Umbilical cord (tissue), 2 donors: ENCODE measurements at places on chromosomes 16 and 17. TPM values are rescaled to one million over a fixed set of nuclear protein-coding genes. Genes with fewer than 3 reads are reported as not detected.

Gene SLFN13
- total RNA-seq = 1.7 TPM

Gene KIFC3
- 40.7 TPM for total RNA-seq

Gene CCL3
- total RNA-seq = 52.0 TPM

Gene TRPV3
- 8.9 TPM for total RNA-seq

Gene ATAD5
- total RNA-seq = 5.8 TPM

Gene BTBD17
- total RNA-seq = not detected

Gene ANKFN1
- 12.5 TPM for total RNA-seq

Gene CES5A
- total RNA-seq = not detected

Gene NR1D1
- total RNA-seq = 0.48 TPM

Gene IL32
- 13.2 TPM for total RNA-seq

Gene DNAAF8
- total RNA-seq = 0.24 TPM

Gene HES7
- not detected for total RNA-seq

DNA sequence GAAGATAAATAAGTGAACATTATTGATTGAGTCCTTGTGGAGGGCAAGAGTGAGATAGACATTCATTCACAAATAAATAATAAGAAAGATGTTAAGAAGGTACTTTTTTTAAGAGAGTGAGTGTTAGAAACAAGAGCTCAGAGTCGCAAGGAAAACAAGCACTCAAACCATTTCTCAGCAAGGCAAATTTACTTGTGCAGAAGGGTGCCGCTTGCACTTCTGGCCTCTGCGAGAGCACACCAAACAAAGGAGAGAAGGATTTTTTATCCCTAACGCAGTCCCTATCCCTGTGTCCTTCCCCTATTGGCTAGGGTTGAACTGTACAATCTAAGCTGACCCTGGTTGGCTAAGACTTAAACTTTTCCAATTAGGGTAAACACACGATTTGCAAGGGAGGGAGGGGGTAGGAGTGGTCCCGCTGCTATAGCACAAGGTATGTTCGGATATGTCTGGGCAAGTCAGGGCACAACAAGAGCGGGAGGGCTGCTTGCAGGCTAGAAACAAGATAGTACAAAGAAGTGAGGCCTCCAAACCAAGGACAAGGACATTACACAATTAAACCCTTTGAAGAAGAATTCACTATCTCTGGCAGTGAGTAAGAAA lies 156.2 kb downstream of the PPM1E start:
- no peak for DNase-seq

DNA sequence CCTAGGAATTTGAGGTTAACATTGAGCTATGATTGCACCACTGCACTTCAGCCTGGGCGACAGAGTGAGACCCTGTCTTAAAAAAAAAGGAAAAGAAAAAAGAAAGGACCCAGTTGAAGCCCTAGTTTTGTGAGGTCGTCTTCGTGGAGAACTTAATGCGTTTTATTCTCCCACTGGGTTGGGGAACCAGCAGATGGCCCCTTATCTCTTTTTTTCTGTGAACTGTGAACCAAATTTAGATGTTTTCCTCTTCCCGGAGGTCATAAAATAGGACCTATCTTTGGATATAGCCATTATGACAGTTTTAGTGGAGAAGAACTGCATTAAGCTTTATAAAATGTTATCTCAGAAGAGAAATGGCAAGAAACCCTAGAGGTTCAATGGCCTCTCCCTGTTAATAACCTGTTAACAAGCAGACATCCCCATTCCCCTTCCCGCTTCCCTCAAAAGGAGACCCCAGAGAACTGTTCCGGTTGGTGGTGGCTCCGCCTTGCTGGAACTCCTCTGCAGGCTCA lies 23.5 kb downstream of the KIAA0513 start:
- peak; percentile 81 for DNase-seq

DNA sequence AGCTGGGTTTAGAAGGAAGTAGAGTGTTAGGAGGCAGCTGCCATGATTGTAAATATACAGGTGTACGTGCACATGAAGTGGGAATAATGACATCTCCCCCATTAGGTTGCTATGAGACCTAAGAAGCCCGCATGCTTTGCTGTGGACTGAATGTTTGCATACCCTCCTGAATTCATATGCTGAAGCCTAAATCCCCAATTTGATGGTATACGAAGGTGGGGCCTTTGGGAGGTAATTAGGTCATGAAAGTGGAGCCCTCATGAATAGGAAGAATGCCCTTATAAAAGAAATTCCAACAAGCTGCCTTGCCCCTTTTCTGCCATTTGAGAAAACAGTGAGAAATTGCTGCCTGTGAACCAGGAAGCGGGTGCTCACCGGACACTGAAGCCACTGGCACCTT lies 44.0 kb downstream of the CCDC182 start:
- DNase-seq = no peak

GRCh38 chr17:3213587-3213986 lies 6.1 kb downstream of the OR1A1 start:
- DNase-seq = no peak

- peak; percentile 86 for DNase-seq
These were observed 113.3 kb downstream of the FTO start for GRCh38 chr16:53817117-53817755.

- peak; percentile 58 for DNase-seq
These were observed 2.3 kb upstream of the PHF12 start for GRCh38 chr17:28953444-28954118.

DNA sequence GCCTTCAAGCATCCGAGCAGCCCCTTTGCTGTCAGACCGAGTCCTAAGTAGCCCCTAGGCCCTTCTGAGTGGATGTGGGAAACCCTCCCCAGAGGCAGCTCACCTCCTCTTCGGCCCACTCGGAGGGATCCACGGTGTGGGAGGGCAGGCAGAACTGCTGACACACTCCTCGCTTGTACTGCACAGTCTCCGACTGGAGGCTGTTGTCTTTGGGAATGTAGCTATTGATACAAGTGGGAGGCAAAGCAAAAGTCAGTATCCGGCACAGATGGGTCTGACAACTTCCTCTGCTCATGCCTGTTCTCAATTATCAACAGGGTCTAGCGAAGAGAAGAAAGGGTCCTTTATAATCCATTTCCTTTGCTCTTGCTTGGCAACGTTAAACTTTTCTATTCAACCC lies 25.9 kb upstream of the FOXJ1 start:
- DNase-seq = no peak

DNA sequence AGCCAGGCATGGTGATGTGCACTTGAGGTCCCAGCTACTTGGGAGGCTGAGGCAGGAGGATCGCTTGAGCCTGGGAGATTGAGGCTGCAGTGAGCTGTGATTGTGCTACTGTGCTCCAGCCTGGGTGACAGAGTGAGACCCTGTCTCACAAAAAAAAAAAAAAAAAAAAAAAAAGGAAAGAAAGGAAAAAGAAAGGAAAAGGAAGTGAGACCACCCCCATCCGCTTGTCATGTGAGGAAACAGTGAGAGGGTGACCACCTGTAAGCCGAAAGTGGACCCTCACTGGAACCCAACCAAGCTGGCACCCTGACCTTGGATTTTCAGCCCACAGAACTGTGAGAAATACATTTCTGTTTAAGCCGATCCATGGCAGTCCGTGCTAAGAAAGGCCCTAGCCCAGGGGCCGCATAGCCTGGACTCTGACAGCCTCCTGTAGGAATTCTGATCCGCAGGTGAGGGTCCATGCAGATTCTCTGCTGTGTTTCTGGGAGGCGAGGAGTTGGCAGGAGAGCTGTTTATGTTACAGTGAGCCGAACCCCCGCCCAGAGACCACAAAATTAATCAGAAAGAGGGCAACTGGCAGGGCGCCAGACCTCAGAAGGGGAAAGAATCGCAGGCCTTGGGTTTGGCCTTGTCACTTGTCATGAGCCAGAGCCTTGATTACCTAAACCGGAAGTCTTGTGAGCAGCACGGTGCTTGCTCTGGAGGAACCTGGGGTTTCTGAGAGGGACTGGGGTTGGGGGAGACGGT lies 945 bp downstream of the SGSH start:
- peak; percentile 67 for DNase-seq

GRCh38 chr16:85603203-85603755 lies 9.8 kb upstream of the GSE1 start:
- DNase-seq = peak; percentile 33

DNA sequence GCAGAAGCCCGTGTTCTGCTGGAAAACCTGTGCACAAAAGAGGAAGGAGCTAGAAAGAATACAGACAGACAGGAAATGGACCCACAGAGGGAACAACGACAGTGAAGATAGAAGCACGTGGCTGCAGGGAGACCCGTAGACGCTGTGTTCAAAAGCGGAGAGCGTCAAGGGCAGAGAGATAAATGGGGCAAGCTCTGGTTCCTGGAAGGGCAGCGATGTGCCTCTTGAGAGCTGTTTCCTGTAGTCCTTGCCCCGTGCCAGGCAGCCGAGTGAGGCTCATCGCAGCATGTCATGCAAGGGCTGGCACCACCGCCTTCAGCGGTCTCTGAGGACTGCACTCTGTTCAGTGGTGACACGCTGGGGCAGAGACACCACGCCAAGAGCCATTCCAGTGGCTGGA lies 43.6 kb upstream of the CACNG5 start:
- DNase-seq = peak; percentile 29

DNA sequence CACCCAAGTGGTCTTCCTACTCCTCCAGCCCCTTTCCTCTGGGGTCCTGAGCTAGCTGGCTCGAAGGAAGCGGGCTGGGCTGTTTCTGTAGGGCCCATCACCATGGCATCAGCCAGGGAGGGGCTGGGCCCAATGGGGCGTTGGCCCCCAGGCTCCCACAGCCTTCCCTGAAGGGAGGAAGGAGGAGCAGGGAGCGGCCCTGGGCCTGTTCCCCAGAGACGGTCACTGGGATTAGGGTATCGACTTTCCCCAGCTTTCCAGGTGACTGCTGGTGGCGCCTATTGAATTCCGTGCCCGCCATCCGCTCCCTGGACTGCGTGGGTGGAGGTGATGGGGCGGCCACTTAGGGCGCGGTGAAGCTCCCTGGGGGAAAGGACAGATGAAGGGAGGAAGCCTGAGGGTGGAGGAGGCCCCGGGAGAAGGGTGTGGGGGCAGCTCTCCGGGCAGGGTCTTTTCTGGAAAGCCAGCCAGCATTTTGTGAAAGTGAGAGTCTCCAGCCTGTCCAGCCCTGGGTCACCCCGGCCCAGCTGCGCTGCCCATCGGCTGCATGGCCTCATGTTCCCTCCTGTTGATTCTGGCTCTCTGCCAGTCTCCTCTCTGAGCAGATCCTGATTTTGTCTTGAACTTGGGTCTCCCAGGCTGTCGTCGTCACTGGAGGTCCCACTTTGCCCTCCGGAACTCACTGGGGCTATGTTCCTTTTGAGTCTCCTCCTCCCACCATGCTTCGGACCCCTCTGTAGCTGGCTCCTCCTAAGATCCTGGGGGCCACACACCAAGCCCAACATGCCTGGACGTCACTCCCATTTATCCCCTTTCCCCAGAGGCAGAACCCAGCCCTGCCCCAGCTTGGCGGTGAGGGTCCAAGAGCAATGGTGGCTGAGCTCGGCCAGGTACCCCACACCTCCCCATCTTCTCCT lies 9.8 kb downstream of the NHERF1 start:
- DNase-seq = no peak

DNA sequence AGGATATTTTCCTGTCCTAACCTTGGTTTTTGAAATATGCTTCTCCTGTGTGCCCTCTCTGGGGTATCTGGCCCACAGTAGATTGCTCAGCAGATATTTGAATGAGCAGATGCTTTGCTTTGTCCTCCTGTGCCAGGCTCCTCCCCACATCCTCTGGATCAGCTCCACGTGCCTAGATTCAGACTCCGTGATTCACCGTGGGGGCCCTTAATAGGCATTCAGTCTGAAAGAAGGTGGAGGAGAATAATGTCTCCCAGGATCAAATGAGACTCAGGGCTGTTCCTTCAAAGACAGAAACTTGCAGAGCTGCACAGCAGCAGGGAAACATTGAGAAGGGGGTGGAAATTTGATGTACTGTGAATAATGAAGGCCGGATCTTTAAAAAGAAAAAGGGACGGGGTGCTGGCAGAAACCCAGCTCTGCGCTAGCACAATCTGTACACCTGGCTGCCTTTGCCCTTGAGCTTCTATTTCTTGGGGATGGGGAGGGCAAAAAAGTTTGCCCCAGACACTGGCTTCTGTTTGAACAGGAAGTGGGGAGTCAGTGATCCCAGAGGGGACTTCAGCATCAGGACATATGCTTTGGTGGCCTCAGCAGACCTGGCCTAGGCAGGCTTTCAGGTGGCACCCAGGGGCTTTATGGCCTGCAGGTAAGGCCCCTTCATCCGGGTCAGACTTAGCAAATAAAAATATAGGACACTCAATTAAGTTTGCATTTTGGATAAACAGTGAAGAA lies 15.9 kb upstream of the SLC12A3 start:
- no peak for DNase-seq

DNA sequence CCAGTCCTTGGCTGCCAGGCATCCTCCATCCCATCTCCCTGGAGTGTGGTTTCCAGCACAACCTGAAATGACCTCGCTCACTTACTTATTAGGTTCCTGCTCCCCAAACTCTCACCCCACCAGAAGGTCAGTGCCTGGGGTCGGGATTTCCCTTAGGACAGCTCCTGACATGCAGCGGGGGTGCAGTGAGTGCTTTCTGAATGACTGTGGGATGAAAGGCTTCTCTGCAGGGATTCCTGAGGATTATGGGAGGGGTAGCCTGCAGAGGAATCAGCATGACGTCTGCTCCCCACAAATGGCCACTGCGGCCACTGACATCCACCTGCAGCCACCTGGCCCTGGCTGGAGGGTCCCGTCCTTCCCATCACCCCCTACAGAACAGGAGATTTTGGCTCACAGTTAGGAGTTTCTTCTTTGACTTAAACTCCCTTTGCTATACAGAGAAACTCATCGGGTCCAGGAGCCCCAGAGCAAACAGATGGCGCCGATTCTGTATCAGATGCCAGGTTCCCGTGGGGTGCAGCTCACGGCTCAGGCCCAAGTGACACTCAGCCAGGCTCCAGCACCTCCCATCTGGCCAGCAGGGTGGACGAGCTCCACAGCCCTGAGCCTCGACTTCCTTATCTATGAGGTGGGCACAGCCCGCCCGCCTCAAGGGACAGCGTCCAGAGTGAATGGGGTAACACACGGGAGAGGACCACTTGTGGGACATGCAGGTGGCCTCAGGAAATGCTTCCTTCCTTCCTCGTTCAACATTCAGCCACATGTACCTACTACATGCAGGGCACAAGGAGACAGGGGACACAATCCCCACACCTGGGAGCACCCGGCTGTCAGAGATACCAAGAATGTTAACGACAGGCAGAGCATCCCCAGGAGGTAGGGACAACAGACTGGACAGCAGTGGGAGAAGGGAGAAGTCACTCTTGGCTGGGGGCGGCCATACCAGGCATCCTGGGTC lies 69.8 kb downstream of the RMI2 start:
- DNase-seq = no peak
